ENCODE measurements at places on chromosomes 6 and 20.
A peak's percentile ranks its signal among the peaks of the same experiment; 100 is the strongest.

DNA sequence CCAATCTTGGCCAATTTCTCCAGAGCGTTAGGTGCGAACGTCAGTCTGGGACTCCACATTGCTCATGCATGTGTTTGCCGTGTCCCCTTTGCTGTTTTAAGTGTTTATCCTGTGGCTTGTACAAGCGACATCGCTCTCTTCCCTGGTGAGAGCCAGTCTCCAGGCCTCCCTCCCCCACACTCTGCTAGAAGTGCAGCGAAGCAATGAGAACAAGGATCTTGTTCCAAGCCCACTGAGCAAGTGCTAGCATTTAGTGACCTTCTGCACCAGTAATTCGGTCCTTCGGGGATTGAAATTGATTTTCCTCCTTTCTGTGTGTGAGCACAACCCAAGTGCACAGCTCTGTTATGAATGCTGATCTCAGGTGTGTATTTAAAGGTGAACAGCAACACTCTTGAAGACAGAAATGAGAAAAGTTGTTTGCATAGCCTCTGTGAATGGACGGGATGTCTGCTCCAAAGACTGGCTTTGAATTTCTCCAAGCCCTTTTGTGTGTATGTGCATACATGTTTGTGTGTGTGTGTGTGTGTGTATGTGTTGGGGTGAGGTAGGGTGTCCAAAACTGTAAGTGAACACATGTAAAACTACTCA lies 29.0 kb downstream of the CD83 start:
- no peak for DNase-seq

DNA sequence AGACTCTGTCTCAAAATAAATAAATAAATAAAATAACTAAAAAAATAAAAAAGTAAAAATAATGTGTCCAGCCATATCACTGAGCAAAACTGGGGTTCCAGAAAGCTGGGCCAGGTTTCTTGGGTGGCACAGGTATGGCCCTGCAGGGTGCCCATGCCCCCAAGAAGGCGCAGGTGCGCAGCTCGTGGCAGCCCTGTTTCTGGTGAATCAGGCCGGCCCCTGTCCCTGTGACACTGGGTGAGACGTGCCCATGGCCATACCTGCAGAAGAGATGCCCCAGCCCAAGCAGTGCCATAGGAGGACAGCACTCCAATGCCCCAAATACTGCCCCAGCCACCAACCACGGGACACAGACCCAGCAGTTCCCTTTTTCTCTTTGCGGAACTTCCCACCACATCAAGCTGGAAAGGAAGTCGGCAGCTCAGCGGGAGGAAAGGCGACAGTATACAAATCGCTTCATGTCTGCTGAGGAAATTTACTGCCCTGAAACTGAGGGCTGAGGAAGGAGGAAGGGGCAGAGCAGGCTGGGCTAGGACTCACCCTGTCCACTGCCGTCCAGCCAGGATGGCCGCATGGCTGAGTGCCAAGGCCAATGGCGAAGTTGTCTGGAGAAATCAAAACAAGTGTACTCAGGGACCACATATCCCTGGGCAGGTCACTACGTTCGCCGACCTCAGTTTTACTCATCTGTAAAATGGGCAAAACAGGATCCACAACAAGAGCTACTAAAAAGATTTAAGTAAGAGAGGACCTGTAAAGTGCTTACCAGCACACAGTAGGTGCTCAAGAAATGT lies 55.4 kb downstream of the PREX1 start:
- DNase-seq, result peak; percentile 96

DNA sequence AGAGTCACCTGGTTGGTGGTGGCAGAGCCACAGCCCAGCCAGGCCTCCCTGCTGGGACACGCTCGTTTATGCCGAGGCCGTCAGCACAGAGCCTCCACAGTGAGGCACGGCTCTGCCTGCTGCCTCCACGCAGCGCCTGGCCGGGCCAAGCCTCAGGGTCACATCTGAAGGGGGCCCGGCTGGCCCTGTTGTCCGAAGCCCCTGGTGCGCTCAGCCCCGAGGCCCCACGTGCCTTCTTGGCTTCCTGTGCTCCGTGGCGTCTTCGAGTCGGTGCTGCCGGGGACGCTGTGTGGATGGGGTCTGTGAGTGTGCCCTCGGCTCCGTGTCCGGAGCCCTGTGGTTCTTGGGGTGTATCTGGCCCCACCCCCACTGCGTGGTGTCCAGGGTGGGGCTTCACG lies 10.4 kb upstream of the TNFRSF6B start:
- no peak for DNase-seq

GRCh38 chr6:156747715-156748114 lies 29.5 kb upstream of the ARID1B start:
- no peak for DNase-seq

DNA sequence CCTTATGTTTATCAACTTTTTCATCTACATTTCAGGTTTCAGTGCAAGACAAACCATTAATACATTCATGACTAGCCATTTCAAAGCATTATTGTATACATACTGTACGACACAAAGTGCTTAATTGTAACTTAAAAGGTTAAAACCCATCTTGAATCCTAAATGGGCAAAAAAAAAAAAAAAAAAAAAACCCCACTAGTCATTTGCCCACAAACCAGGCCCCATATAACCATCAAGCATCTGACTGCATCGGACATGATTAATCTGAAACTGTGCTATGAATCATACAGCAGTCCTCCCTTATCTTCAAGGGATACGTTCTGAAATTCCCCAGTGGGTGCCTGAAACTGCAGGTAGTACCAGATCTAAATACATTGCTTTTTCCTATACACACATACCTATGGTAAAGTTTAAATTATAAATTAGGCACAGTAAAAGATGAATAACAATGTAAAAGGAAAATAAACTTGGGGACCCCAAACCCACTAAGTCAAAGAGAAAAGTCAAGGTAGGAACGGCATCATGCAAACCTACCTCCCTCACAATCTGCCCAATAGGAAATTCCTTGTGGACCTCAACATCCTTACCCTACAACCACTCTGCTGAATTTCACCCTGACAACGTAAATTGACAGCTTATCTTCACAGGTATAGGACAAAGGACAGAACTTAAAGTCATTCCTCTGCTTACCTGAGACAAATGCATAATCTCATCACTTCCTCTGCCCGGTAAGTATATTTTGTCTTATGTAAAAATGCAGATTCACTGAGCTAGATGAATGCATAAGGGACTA lies 14.3 kb downstream of the B4GALT5 start:
- DNase-seq, result no peak

GRCh38 chr20:63457737-63458136 lies 14.7 kb downstream of the KCNQ2 start:
- DNase-seq, result no peak

- no peak for DNase-seq
Observed at GRCh38 chr20:56503916-56504315, 20.6 kb upstream of the FAM209A start.

- DNase-seq, result peak; percentile 28
Observed at GRCh38 chr20:43955062-43955749, 40.6 kb downstream of the TOX2 start.

DNA sequence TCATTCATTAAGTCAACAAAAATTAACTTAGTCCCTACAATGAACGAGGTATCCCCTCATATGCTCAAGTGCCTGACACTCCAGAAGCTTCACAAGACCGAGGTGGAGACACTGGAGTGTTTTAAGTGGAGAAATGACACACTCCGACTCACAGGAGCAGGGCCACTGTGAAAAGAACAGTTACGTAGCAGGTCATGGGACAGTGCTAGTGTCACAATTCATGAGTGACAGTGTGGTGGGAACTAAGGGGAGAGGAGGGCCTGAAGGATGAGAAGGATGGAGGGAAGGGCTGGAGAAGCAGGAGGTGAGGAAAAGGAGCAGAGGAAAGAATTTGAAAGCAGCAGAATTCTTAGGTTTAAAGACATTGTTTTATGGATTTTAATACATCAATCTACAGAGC lies 1.3 kb upstream of the HLA-A start:
- DNase-seq, result no peak

GRCh38 chr6:11197175-11197536 lies 35.3 kb downstream of the NEDD9 start:
- no peak for DNase-seq

DNA sequence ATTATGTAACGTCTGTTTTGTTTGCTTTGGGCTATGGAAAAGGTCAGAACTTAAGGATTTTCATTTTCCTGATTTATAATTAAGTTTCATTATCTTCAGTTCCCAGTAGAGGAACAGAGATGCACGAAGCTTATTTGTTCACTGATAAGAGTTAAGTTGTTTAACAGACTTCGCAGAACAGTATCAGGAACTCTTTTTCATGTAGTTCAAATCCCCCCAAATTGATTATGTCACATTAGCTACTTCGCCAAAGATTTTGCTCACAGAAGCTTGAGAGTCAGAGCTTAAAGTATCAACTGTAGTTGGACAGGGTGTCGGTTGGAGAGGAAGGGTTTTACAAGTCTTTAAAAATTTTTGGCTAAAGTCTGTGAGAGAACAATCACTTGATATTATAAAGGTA lies 43.4 kb downstream of the ZHX3 start:
- DNase-seq, result no peak

DNA sequence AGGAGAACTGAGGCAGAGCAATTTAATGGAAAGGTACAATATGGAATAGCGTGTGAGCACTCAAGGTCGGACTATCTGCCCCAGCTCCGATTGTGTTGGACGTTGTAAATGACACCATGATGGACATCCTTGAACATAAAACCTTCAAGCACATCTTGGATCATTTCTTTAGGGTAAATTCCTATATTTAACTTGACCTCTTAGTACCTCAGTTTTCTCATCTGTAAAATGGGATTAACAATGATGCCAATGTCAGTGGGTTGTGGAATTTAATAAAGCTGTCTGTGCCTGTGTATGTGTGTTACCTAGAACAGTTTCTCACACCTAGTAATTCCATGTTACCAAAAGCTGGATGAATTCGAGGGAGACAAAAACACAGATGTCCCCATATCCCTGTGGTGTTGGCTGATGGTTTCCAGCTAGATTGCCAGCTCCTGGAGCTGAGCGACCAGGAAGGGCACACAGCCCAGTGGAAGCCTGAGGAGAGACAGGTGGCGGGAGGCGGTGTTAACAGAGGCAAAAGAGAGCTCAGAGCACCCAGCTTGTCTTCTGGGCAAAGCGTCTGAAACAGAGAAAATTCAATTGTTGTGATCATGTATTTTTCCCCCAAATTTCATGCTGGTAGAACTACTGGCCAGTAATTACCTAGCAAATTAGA lies 32.6 kb downstream of the MDFI start:
- DNase-seq, result no peak

- peak; percentile 37 for DNase-seq
Observed at GRCh38 chr20:4702562-4703280, 19.0 kb upstream of the PRND start.

- no peak for DNase-seq
Observed at GRCh38 chr6:47221565-47221964, 88.1 kb downstream of the TNFRSF21 start.

DNA sequence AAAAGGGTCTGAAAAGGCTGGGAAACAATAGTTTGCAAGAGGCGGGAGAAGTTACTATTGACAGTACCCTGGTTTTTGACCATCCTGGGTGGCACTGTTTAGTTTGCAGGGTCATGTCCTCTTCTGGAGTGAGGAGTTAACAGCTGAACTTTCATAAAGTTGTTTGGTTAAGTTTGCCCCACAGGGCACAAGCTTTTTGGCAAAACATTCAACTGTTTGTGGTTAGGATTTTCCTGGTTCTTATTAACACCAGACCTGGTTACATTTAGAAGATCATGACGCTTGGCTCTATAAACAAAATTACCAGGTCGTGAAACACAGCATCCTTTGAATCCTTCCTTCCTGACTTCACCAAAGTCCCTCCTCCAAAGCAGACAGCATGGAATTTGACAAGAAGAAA lies 106.1 kb downstream of the RIN2 start:
- no peak for DNase-seq

- no peak for DNase-seq
Observed at GRCh38 chr20:62088258-62089127, 22.8 kb upstream of the TAF4 start.

DNA sequence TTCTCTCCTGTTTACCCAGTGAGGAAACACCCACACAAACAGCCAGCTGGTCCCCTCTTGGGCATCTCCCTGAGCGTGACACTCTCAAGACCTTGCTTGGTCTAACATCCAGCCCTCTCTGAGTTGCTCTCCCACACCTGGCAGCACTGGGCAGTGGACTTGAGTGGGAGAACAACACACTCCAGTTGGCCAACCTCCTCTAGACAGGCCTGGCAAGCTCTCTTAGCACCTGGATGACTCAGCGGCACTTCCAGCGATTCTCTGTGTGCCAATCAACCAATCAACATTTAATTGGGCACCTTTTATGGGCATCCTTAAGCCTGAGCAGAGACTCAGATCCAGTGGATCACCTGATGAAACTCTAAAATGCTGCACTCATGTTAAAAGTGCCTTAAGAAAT lies 76.6 kb upstream of the QKI start:
- DNase-seq, result no peak

GRCh38 chr20:12837646-12838045 lies 171.1 kb upstream of the SPTLC3 start:
- DNase-seq, result no peak

DNA sequence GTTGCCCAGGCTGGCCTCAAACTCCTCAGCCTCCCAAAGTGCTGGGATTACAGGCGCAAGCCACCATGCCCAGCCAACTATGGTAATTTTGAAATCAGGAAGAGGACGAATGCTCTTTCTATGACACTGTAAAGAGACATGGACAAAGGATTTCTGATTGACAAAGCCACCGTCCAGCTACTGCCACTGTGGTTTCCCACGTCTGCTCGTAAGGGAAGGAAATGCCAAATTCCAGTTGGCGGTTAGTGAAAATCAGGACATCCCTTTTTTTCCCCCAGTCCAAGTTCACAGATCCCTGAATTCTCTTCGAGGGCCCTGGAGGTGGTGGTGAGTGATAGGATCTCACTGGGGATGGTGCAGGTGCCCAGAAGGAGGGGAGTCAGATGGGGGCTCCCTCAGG lies 31.2 kb downstream of the SNAI1 start:
- DNase-seq, result no peak

- DNase-seq, result no peak
Observed at GRCh38 chr6:14867802-14868201, 378.1 kb upstream of the JARID2 start.

GRCh38 chr6:73951183-73951582 lies 255.2 kb downstream of the CD109 start:
- no peak for DNase-seq

- DNase-seq, result no peak
Observed at GRCh38 chr6:144617708-144618107, 332.6 kb downstream of the UTRN start.

DNA sequence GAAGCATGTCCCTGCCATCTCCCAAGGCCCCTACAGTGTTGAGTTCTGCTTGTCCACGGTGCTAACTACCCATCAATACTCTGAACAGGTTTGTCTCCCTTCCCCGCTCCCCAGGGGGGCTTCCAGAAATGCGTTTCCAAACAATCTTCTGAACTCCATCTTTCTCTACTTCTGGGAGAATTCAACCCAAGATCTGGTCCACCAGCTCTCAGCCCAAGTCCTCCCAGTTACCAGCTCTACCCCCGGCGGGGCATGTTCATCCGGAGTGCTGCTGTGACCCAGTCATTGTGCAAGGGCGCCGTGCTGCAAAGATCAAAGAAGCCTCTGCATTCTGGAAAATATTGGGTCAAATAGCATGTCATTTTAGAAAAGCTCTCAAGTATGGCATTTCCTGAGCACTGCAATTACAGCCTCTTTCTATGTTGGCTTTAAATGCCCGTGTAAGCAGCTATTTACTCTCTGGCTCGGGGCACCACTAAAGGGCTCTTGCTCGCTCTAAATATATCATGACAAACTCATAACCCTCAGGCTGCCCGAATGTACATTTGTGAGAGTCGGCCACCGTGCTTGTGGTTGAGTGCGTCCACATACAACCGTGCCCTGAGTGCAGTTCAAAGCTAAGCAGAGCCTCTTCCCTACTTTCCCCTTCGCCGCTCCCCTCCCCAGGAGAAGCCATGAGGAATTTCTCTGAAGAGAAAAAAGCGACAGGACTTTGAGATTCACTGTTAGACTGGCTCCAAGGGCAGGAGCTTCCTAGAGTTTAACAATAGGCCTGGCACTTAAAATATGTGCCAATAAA lies 71.6 kb downstream of the BANF2 start:
- DNase-seq, result no peak

Measured in KBM-7 (cell line).